Suprapubic skin (tissue), 4 donors: ENCODE measurements at places on chromosomes 5 and 9.

- DNase-seq: no peak
Measured at GRCh38 chr5:109304309-109304708, 105.5 kb downstream of the PJA2 start.

- no peak for DNase-seq
Measured at GRCh38 chr5:141952020-141952419, 6.0 kb downstream of the PCDH12 start.

DNA sequence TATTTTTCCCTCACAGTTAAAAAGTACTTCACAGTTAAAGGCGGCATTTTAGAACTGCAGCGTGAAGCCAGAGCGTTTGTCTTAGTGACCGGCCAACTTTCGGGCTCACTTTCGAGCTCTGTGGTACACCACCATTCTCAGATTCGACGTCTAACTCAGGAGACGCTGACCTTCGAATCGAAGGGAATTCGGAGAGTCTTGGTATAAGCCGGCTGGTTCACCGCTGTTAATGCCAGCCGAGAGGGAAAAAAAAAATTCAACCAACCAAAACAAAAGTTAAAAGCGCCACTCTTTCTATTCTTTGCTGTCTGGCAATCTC, 544 bp upstream of the SNX24 start:
- no peak for DNase-seq

DNA sequence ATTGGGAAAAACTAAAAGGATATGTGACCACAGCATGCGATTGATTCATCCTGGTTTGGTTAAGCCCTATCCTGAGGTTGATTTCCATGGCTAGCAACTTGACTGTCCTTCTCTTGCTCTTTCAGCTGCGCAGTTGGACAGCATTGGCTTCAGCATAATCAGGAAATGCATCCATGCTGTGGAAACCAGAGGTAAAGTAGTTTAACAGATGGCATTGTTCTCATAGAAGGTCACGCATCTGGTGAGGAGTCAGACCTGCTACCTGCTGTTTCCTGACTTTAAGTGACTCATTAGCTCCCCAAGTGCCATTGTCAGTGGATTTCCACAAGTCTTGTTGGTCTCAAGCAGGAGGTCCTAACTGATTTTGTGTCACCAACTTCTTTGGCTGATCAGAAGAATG, 266.9 kb downstream of the ARHGAP26 start:
- no peak for DNase-seq

GRCh38 chr9:89531766-89532165, 33.9 kb upstream of the SEMA4D start:
- no peak for DNase-seq

GRCh38 chr9:5871785-5872184, 18.9 kb upstream of the MLANA start:
- no peak for DNase-seq

DNA sequence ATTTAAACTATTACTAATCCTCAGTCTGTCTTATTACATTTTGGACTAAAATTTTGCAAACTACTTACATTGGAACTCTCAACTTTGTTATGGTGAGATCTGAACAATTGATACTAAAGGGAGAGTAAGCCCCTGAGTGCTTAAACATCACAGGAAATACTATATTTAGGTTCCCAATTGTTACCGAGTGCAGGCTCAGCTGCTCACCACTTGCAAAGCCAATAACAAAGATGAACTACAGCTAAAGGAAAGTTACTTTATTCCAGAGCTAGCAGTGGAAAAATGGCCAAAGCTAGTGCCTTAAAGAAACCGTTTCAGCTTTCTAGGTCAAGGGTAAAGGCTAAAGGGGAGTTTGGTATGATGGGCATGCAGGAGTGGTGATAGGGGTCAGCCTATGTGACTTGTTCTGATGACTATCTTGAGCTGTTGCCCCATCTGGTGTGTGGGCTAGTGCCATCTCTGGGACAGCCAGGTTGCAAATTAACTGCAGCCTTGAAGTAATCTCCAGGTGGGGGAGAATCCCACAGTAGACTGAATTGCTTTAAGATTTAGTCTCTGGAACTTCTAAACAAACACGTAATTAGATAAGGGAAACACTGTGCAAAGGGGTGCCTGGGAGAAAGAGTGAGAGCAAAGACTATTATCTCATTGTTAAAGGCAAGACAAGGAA, 7.8 kb upstream of the NDUFB6 start:
- DNase-seq: no peak

- DNase-seq: no peak
Measured at GRCh38 chr9:131584858-131585257, 39.5 kb downstream of the PRRT1B start.

GRCh38 chr9:94867842-94868312, 141.4 kb downstream of the AOPEP start:
- DNase-seq: no peak

- no peak for DNase-seq
Measured at GRCh38 chr9:20808002-20808401, 123.9 kb downstream of the FOCAD start.

DNA sequence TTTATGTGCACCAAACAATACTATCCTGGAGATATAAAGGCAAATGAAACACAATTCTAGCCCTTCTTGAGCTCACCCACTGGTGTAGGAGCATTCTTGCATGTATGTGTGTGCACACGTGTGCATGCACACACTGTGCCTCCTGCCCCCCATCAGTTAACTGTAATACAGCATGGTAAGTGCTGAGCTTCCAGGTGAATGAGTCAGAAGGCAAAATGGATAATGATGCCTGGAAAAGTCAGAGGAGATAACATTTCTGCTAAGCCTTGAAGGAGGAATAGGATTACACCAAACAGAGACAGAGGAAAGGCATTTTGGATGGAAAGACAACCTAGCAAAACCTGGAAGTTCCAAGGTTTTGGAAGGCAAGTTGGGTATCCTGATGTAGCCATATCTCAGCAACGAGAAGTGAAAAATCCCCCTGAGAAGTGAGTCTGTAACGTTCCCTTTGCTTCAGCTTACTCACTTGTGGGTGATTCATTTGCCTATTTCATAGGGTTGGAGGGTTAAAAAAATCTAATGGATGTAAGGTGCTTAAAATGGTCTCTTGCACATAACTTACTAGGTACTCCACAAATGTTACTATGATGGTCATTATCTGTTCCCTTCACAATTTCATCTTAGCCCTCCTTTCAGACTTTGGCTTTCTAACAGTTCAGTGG, 101.4 kb upstream of the STC2 start:
- no peak for DNase-seq

DNA sequence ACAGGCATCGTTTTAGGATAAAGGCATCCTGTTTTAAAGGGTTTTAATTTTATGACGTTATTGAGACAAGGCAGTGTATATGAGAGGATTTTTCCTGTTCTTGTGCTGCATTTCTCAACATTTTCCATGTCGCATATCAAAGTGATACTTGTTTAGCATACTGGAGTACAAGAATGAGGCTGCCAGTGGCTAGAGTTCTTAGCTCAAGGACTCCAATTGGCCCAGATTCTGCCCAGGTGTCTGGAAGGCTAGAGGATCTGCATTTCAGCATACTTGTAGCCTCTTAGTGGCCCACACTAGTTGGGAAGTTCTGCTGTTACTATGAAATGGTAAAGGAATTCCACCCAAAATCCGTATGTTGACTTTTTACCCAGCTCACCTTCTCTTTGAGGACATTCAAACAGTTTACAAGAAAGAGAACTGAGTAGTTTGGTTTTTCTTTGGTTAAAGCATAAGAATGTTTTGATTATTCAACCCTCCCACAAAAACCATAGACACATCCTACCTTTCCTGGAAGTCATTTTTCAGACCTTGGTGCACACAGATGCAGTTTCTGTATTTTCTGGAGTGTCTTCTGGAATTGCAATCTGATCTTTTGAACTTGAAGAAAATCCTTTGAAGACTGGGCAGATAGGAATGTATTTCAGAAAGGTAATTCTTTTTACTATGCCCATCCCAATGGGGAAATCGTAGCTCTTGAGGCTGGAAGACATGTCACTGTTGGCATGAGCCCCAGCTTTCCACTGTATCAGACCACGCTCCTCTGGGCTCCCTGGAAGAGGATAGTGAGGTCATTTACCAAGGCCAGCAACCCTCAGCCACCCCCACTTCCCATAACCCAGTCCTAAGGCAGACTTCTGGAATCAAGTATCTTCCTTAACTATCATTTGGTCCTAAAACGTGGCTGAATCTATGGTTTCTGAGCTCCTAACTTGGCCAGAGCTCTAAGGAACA, 11.3 kb downstream of the SLC23A1 start:
- DNase-seq: no peak
